Stimulated activated CD4-positive, alpha-beta T cell treated with anti-CD3 and anti-CD28 coated beads, Interleukin-2, amount 100 ng/mL, for 24 hours (primary cell): ENCODE measurements at places on chromosomes 1 and 21.

GRCh38 chr1:218817071-218817470 is 356.6 kb upstream of the LYPLAL1 start:
- no peak for DNase-seq

DNA sequence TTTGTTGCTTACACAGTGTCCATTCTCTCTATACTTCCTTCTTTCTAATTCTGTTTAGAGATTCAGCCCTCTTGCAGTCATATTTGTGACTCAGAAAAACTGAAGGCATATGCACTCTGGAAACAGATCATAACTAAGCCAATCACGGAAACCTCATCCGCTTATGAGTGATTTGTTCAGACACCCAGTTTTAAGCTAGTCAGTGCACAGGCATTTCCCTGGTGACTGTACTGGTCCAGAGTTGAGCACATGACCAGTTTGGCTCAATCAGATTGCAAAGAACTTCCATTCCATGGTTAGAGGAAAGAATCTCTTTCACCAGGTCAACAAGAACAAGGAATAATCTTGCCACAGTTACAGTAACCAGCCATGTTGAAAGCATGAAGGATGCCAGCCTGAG is 69.2 kb upstream of the SGIP1 start:
- no peak for DNase-seq

DNA sequence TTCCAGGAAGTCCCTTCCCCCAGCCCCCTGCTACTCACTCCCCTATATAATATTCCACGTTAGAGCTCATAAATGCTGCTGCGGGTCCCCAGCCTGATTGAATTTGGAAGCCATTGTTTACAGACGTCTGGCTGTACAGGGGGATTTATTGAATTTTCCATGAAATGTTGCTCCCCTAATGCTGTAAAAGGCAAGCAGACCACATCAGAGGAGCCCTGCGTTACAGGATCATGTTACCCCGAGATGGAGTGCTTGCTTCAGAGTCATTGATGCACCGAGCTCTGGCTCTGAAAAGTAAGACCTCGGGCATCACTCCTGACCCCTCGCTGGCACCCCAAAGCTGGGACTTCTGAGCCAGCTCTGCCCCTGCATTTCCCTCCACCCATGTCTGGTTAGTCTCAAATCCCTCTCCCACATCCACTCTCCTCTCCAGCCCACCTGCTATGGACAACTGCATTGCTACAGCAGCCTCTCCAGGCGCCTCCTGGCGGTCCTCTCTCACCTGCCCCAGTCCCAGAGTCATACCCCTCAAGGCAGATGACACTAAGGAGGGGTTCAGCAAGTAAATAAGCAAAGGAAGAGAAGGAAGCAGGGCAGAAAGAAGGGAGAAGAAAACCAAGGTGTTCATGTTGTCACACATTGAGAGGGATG is 127.8 kb downstream of the TMEM53 start:
- DNase-seq: no peak

- DNase-seq: no peak
These were observed 16.1 kb downstream of the NAV1 start for GRCh38 chr1:201554789-201555592.

GRCh38 chr1:20158358-20159070 is 19.4 kb downstream of the PLA2G2F start:
- DNase-seq: peak; percentile 34

- no peak for DNase-seq
These were observed 14.5 kb upstream of the NLRP3 start for GRCh38 chr1:247401310-247402119.

DNA sequence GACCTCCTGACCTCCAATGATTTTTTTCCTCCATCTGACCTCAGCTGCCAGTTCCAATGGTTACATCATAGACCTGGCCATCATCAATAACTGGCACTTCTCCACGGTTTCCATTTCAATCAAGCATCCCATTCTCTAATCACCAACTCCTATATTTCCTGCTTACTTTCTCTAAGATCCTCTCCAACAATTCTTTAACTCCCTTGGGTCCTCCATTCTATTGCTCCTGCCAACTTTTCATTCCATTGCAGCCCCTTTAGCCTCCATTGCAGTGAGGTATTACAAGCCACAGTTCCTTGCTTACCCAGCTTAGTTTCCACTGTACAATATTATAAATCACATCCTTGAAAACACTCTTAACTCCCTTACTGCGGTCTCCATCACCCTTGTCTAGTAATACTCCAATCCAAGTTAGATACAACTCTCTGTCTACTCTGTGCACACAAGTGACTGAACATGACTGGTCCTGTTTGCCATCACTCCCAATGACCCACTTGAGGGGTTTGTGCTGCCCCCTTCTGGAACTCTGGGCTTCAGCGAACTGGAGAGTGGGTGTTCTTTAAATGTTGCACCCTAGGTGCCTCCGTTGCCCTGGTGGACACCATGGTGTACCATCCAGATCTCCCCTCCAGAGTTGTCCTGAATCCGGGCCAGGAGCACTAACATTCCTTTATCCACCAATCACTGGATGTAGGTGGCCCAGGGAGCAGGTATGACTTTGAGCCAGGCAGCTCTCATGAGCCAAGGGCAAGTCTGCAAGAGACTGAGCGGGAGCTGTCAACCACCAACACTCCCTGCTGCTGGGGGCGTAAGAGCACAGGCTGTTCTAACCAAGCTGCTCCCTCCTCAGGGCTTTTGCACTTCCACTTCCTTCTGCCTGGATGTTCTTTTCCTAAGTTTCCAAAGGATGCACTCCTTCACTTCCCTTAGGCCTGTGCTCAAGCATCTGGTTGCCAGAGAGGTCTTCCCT is 3.7 kb upstream of the FNDC7 start:
- DNase-seq: peak; percentile 64
